ENCODE measurements at places on chromosomes 2 and 18.

DNA sequence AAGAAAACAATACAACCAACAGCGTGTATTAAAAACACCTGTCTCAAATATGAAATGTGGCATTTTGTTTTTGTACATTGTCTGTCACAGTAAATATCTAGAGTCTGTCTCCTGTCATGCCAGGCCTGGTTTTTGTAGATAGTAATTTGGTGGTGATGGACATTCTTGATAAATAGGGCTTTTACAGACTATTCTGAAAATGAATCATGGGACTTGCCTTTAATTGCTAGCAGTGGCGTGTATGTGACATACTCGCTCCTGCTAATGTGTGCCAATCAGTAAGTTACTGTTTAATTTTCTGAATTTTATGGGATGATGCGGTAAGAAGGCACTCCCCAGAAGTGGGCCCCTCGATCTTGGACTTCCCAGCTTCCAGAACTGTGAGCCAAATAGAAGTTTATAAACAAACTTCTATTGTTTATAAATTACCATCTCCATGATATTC, 83.7 kb downstream of the TANC1 start:
- DNase-seq, result no peak

- no peak for DNase-seq
Measured at GRCh38 chr2:138507267-138507666, 5.7 kb downstream of the SPOPL start.

- DNase-seq, result peak; percentile 67
Measured at GRCh38 chr2:56713161-56713676, 529.4 kb downstream of the CCDC85A start.

GRCh38 chr18:374721-375168, 106.9 kb upstream of the THOC1 start:
- DNase-seq, result peak; percentile 21

GRCh38 chr18:6107794-6108193, 212.5 kb upstream of the TMEM200C start:
- DNase-seq, result no peak

- no peak for DNase-seq
Measured at GRCh38 chr2:44155666-44156446, 12.8 kb upstream of the PPM1B start.

DNA sequence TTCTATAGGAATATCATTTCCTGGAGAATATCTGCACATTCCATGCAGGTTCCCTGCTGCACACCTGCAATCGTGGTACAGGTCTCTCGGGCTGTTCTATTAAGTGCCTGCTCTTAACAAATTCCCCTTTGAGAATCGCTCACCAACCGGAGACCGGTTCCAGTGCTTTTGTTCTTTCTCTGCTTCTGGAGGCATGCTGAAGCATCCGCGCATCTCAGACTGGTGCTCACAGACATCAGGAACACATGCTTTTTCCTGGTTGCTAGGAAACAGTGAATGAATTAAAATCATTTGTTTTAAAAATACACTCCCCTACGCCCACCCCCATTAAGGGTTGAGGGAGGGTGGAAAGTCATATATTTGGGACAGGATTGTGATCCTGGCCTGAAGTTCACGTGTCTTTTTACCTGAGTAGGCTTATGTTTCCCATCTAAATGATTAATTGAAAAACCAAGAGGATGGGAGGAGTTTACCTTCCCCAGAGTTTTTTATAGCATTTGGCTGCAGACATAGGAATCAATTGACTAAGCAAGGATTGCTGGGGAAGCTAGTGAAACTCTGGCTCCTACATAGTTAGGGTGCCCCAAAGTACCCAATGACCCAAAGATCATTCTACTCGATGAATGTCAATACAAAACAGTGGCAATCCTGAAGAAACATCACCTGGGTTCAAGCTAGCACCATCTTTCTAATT, at the start of gene C2orf80:
TSS of gene C2orf80 (minus strand) at position 221 of the 694 bp plus-strand sequence. CDS start 3,044 bp downstream, outside the sequence.
- no peak for DNase-seq

Data from astrocyte of the spinal cord (primary cell).